NCI-H2171 (cell line): ENCODE measurements at places on chromosomes 5 and 9.

GRCh38 chr9:35526087-35526801 is 36.3 kb downstream of the RUSC2 start:
- no peak for DNase-seq

DNA sequence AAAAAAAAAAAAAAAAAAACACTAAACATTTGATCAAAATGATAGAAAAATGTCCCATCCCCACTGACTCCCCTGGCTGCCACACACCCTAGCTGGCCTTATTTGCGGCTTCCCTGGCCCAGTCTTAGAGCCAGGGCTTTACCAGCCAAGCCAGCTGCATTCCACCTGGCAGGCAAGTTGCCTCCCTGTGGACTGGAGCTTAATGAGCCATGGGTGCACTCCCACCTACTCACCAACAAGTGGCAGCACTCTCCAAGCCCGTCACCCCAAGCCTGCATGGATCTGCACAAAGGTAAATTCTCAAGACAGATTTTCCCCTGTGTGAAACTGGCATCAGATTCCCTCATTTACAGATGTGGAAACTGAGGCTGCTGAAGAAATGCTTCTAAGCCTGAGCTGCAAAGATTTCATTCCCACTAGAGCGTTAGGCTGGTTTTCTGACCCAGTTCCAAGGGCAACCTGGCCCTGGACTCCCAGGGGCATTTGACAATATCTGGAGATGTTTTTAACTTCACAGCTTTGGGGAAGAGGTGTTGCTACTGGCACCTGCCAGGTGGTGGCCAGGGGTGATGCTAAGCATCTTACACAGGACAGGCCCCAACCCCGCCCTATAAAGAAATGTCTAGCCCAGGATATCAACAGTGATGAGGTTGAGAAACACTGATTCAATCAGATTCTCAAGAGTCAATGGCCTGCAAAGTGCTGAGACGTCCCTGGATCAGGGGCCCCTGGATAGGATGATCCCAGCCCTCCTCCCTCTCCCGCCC is 21.9 kb upstream of the VDAC1 start:
- peak; percentile 51 for DNase-seq

DNA sequence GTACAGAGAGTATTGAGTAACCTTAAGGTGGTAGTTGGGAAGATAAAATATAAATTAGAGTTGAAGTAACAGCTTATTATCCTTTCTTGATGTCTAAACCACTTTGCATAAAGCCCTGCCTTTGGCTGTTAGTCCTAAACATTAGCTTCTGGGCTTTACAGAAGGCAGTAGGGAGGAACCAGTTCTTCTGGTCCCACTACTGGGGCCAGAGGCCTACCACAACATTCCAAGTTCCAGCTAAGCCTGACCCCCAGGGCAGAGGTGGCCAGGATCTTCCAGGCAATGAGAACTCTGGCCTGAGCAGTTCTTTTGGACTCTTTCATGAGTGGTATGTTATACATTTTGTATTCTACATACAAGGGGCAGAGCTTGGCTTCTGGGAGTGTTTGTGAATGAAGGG is 26.1 kb downstream of the DNAI1 start:
- no peak for DNase-seq

GRCh38 chr9:8845808-8846207 is 1046.2 kb upstream of the DMAC1 start:
- peak; percentile 43 for DNase-seq

DNA sequence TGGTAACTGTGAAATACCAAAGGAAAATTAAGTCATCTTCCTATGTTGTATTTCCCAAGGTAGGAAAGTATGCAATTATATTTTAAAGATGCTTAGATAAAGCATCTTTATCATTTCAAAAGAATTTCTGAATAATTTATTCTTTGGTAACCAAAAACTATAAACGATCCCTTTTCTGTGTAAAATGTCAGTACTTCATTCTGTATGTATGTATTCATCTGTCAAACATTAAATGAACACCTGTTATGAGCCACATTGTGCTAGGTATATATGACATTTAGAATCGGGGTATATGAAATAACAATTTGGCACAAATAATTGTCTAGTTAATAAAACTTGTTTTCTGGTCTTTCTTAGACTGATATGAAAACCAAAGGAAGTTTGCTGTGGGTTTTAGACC is 89.4 kb upstream of the DHFR start:
- DNase-seq: no peak

- no peak for DNase-seq
Observed at GRCh38 chr5:158458086-158458485, 599.1 kb upstream of the CLINT1 start.

GRCh38 chr5:55140908-55141665 is 18.9 kb upstream of the GPX8 start:
- no peak for DNase-seq

DNA sequence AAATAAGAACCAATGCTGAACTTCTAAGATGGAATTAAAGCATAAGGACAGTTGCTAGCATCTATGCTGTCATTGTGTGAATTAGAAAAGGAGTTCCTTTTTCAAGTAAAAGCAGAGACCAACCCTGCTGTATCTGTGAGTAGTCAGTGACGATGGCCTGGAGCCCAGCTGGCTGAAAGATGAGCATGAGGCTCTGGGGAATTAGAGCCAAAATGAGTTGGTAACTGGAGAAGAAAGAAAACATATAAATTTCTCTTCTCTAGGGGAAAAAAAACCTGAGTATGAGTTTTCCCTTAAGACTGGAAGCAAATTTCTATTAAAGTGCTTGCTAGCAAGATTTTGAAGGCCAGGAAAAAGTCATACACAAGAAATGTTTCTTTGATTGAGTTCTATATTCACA is 1.6 kb upstream of the SPZ1 start:
- peak; percentile 73 for DNase-seq

- no peak for DNase-seq
Observed at GRCh38 chr5:58860680-58861079, 277.8 kb downstream of the RAB3C start.

DNA sequence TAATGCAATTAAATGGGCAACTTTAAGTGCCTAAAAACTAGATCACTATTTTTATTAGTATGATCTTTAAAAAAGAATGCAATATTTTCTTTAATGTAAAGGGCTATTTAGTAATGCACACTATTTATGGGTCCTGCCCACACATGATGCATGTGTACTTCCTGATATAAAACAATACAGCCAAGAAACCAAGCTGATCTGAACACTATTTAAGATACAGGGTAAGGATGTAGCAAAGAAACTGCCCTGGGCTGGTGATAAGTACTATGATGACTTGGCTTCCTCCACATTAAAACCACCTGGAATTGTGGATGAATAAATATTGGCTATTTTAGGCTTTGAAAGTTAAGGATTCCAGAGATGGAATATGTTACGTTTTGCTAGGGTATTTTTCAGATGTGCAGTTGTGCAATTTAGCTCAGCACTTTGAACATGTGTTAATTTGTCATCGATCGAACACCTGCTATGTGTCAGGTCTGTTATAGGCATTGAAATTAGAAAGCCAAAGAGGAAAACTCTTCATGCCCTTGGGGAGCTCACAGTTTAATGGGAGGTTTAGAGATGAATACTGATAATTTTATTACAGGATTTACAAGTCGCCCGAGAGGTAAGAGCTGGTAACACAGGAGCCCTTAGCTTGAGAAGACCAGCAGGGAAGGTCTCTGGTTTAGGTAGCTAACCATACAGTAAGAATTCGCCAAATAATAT is 276.7 kb downstream of the PLK2 start:
- no peak for DNase-seq

- DNase-seq: no peak
Observed at GRCh38 chr5:34576891-34577666, 79.0 kb upstream of the RAI14 start.

GRCh38 chr5:172770675-172771438 is at the start of gene DUSP1:
DUSP1 (minus strand) TSS chr5:172771195; CDS start chr5:172770952, 243 bp downstream.
- peak; percentile 88 for DNase-seq

GRCh38 chr5:57298985-57299491 is 125.2 kb downstream of the GPBP1 start:
- peak; percentile 42 for DNase-seq

- no peak for DNase-seq
Observed at GRCh38 chr5:61002611-61003355, 57.8 kb downstream of the NDUFAF2 start.

DNA sequence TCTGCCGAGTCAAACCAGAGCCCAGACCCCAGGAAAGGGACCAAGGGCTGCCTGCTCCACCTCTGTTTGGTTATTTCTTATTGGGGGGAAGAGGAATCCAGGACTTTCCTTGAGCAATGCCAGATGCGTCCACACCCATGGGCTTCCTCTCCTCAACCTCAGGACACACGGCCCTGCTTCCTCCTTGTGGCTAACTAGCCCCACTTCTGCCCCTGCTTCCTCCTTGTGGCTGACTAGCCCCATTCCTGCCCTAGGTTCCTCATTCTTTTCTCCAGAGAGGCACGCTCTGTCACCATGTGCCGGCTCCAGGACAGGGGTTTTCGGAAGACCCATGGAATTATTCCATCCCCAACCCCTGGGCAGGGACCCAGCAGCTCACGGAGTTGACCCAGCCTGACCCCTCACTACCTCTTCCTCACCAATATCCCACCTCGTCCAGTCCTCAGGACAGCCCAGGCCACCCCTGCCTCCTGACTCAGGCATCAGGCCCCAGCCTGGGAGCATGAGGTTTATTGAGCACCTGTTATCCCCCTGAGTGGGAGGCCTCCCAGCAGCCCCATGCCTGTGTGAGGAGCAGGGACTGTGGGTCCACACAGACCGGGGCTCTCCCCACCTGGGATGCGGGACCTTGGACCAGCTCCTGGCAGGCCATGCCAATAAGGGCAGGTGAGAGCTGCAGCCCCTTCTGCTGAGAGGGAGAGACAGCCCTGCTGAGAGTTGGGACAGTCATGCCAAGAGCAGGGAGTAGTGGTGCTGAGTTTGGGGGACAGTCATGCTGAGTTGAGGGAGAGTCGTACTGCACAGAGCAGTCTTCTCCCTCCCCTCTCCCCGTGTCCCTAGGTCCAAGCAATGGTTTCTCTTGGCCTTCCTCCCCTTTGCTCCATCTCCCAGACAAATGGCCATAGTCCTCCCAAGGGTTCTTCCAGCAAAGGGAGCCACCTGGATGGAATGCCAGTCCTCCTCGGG is 11.8 kb upstream of the FCN1 start:
- DNase-seq: no peak

GRCh38 chr5:150780187-150780692 is 1.7 kb downstream of the SMIM3 start:
- DNase-seq: no peak

GRCh38 chr9:131140550-131140949 is 15.2 kb downstream of the NUP214 start:
- no peak for DNase-seq

GRCh38 chr5:109703166-109703565 is 13.4 kb downstream of the MAN2A1 start:
- no peak for DNase-seq

GRCh38 chr5:41435276-41435675 is 75.1 kb downstream of the PLCXD3 start:
- no peak for DNase-seq

GRCh38 chr9:113187929-113188595 is 33.0 kb downstream of the FKBP15 start:
- DNase-seq: no peak

DNA sequence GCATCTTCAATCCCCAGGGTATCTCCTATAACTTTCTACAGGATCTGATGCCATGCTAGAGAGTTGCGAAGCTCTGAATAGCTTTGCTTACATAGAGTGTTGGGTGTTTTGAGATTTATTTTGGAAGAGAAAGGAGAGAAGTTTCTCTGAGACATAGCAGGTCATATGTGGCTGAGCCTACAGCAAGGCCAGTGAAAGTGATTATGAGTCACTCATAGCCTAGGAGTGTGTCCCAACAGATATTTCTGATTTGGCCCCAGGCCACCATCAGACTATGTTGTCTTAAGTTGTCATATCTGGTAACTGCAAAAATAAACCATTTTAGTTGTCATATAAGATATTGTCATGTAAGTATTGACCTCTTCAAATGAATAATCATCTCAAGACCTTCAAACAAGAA is 132.0 kb upstream of the RAI14 start:
- DNase-seq: no peak

- no peak for DNase-seq
Observed at GRCh38 chr5:505951-506525, 18.2 kb downstream of the SLC9A3 start.

GRCh38 chr9:27227192-27227591 is 69.8 kb downstream of the EQTN start:
- DNase-seq: no peak

DNA sequence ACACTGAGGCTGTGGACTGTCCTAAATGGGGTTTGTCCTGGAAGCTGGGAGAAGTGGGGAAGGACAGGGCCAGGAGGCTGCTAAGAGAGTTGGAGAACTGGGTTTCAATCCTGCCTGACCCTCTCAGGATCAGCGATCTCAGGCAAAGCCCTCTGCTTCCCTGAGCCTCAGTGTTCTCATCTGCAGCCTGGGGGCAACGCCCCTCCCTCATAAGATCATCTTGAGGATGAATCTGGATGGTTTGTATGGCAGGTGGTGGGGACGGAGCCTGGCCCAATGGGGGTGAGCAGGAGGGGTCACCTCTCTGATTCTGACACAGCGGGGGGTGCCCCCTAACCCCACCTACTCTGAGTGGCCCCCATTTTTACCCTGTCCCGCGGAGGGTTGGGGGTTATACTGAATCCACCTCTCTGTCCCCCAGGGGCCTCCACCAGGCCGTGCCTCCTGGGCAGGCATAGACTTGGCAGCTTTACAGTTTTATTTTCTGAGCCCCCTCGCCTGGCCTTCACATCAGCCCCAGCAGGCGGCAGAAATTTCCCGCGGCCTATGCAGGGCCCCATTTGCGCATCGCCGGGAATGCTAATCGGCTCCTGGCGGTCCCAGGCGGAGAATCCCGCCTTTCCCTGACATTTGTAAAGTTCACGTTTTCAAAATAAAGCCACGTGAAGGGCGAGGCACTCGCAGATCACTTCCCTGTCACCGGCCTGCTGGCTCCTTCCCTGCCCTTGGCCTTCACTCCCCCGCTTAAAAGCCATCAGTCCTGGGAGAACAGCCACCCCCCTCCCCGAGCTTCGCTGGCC is 17.8 kb upstream of the LAMC3 start:
- no peak for DNase-seq

DNA sequence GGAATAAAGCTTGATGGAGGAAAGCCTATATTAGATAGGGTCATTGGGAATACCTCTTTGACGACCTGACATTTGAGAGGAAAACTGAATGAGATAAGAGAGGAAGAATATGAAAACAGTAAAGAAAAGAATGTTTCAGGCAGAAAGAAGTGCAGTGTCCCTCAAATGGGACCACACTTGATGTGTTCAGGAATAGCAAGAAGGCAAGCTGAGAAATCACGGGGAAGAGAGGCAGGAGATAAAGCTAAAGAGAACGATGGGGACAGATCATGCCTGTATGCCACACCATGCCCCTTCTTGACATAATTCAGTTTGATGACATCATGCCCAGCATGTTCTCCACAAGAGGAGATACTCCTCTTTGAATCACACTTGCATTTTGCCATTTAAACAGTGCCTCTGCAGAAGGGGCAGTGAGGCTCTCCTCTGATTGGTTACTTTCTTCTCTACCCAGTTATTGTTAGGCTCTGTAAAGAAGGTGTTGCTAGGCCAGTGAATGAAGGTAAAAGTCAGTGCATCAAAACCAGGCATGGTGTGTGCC is 7.6 kb downstream of the AP3S1 start:
- DNase-seq: no peak

- DNase-seq: no peak
Observed at GRCh38 chr5:145946112-145946861, 9.9 kb downstream of the SH3RF2 start.
